ENCODE measurements at places on chromosomes 12 and 14. TPM values are rescaled to one million over a fixed set of nuclear protein-coding genes. Genes with fewer than 3 reads are reported as not detected.
A peak's percentile ranks its signal among the peaks of the same experiment; 100 is the strongest.

GRCh38 chr14:95460647-95461478 lies 55.6 kb downstream of the SYNE3 start:
- DNase-seq: no peak

DNA sequence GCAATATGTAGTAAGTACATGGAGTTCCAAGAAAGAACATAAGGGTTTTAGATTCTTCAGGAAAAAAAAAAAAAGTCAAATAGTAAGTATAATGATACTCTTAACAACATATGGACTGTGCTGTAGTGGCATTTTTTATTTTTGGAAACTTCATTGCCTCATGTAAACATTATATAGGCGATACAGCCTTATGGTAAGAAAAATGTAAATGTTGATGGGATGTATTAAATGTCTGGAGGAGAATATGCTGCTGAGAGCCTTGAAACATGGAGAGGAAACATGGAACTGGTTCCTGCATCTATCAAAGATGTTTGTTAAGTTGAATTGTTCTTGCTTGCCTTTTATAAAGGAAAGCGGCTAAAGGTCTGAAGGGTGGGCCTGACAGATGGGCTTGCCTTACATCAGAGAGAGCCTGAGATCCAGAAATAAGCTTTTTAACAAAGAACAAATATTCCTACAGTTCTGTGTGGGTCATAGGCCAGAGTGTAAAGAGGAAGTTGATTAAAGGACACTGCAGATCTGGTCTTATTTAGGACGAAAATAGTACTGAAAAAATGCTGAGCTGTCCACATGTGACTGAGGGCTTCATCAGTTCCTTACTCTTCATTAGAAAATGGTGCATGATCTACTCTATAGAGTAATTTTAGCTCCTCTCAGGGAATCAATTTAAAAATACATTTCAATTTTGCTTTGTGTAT lies 448.1 kb upstream of the DCN start:
- no peak for DNase-seq

- DNase-seq: no peak
Measured at GRCh38 chr14:31139301-31139847, 68.2 kb downstream of the HECTD1 start.

DNA sequence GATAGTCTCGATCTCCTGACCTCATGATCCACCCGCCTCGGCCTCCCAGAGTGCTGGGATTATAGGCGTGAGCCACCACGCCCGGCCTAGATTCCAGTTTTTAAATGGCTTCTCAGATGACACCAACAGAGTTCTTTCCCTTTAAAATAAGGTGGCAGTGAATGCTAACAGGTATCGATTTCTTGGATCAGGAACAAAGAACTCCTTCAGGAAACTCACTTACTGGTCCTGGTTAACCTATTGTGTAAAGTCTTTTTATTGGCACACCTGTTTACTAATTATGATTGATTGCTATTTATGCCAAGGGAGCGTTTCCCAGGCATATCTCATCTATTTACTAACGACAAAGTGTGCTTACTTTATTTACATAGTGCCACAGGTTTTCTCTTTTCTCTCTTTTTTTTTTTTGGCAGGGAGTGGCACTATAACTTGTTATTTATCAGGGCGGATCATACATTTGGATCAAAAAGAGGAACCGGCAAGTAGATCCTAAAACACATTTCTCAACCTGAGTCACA lies 89.7 kb downstream of the GLT1D1 start:
- no peak for DNase-seq

DNA sequence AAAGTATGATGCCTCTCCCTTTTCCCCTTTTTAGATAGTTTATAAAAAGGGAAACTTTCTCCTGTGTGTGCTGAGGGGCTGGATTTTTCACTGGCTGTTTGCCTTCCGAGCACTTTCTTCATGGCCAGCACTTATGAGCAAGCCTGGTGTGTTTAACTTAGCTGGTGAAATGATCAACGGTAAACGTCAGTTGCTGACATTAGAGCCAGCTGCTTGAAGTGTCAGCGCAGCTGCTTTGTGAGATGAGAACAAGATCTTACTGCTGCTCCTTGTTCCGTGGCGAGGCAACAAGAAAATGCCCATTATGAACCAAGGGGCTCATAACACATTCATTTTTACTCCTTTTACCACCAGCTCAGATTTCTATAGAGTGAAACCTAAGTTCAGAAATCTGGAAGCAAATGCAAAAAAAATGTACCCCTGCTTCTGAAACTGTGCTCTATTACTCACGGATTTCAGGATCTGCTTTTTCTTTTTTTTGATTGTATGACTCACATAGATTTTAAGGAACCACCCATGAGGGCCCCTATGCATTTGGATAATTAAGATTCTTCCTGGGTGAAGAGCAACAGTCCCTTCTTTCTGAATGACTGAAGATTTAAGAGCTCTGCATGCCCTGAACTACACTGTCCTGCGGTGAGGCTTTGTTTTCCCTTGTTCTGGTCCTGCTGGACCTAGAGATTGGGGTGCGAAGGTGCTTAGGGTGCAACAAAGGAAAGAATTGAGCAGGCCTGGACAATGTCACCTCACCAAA lies 74.3 kb upstream of the CPM start:
- DNase-seq: no peak

GRCh38 chr14:89391556-89391955 lies 25.5 kb downstream of the FOXN3 start:
- DNase-seq: no peak

- no peak for DNase-seq
Measured at GRCh38 chr12:34207858-34208257, 185.6 kb downstream of the ALG10 start.

DNA sequence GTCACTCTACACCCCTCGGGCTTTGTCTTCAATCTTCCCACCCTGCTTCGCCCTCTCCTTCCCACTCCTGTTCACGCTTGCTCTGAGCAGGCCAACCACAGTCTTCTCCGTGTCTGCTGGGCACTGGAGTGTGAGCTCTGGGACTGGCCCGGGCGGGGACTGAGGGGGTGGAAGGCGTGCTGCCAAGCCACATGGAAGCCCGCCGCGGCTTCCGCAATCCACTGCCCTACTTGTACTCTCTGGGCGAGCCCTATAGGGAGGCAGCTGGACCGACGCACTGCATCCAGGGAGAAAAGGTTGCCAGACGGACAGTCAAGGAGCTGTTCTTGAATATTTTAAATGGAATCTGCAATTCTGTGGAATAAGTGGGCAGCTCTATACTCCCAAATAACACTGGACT lies 24.8 kb downstream of the GOLGA3 start:
- DNase-seq: no peak

- DNase-seq: peak; percentile 59
Measured at GRCh38 chr14:35378425-35379233, 25.9 kb downstream of the NFKBIA start.

GRCh38 chr14:74297986-74298385 lies 4.7 kb downstream of the ABCD4 start:
- DNase-seq: no peak

GRCh38 chr12:64938179-64938578 lies 113.7 kb downstream of the TBC1D30 start:
- DNase-seq: no peak

- no peak for DNase-seq
Measured at GRCh38 chr14:66037361-66037760, 448.8 kb upstream of the CCDC196 start.

DNA sequence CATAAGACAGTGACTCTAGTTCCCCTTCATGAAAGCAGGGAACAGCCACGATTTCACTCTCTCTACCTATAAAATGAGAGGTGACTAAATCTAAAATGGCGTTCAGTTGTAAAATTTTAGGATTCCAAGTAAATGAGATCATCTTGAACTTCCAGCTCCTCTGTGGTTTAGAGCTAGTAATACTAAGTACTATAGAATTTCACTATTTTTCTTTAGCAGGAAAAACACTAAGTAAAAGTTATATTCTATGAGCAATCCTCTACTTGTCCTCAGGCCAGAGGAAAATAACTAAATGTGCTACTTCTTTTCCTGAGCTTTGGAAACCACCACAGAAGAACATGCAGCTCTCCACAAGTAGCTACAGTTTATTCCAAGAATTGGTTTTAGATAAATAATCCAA lies 55.6 kb downstream of the NIN start:
- DNase-seq: no peak

- no peak for DNase-seq
Measured at GRCh38 chr12:132178316-132178715, 34.1 kb downstream of the NOC4L start.

HELB gene
- 3.8 TPM for total RNA-seq

CARMIL3 gene
- 1.4 TPM for total RNA-seq

WIF1 gene
- total RNA-seq: not detected

RNASE2 gene
- 4.0 TPM for total RNA-seq

OTX2 gene
- total RNA-seq: not detected

HSPA2 gene
- total RNA-seq: 58.2 TPM

SYCP3 gene
- total RNA-seq: 0.07 TPM

TAS2R7 gene
- not detected for total RNA-seq
